Mesendoderm (in vitro differentiated cells): ENCODE measurements at places on chromosomes 12 and 14.

- no peak for DNase-seq
These were observed 54.2 kb upstream of the JDP2 start for GRCh38 chr14:75373616-75374015.

GRCh38 chr14:30114051-30114450 is 186.4 kb upstream of the PRKD1 start:
- no peak for DNase-seq

- DNase-seq: peak; percentile 54
These were observed 1.1 kb downstream of the GALNT16 start for GRCh38 chr14:69260861-69261564.

- no peak for DNase-seq
These were observed 340.2 kb downstream of the DPF3 start for GRCh38 chr14:72553656-72554055.

- peak; percentile 91 for DNase-seq
These were observed 17.3 kb upstream of the YY1 start for GRCh38 chr14:100221533-100222223.

DNA sequence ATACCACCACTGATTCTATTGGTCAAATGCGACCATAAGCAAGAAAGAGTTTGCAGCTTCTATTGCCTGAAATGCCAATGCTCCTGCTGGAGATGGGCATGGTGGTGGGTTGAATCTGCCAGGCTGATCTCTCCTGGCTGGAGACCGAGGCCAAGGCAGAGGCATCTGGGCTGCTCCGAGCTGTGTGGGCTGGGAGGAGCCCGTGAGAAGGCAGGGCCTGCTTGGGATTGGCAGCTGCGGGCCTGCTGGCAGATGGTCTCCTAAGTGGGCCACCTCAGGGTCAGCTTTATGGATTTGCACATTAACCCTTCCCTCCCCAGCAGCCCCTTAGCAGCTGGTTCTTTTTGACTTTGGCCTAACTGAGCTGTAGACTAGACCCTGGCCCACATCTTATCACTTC is 25.4 kb downstream of the SRRM4 start:
- DNase-seq: peak; percentile 26

- no peak for DNase-seq
These were observed 242.1 kb upstream of the FOXN3 start for GRCh38 chr14:89658977-89659670.

GRCh38 chr12:116880817-116881324 is 370 bp downstream of the HRK start:
- DNase-seq: peak; percentile 79

- peak; percentile 86 for DNase-seq
These were observed 165.8 kb downstream of the EMP1 start for GRCh38 chr12:13362260-13362841.
